Head of caudate nucleus (tissue), 42 donors: ENCODE measurements at places on chromosomes 1 and 21.

DNA sequence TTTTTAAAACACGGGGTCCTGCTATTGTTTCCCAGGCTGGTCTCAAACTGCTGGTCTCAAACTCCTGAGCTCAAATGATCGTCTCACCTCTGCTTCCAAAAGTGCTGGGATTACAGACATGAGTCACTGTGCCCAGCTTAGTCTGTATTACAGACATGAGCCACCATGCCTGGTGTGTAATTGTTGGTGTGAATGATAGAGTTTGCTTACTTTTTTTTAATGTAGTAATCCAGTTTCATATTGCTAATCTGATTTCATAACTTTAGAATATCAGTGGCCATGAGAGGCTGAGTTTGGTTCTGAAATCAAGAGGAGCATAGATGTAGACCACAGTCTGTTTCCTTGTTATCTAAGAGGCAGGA, 3.4 kb downstream of the EPB41 start:
- DNase-seq: no peak

GRCh38 chr1:242002510-242002909, 3.6 kb upstream of the MAP1LC3C start:
- DNase-seq: no peak

- no peak for DNase-seq
These were observed 483.6 kb downstream of the LTN1 start for GRCh38 chr21:28509031-28509430.

- no peak for DNase-seq
These were observed 149.3 kb downstream of the BRINP3 start for GRCh38 chr1:190328361-190328760.

GRCh38 chr21:22154579-22155274, 1156.5 kb downstream of the NCAM2 start:
- DNase-seq: no peak

DNA sequence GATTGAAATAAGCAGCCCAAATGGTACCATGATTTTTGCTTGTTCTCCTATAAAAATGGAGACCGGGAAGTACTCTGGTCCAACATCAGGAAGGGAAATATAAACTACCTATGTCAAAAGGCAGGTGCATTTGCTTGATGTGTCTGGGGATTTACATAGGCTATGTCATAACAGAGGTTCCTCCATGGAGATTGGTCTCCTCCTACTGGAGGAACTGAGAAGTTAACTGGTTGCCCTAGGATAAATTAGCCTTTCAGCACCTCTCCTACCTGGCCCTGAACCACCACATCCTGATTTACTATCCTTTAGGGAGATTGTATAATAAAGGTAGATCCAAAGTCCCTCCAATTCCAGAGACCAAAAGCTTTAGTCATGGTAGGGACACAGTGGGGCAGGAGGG, 1109.3 kb upstream of the B3GALT2 start:
- no peak for DNase-seq

- no peak for DNase-seq
These were observed 16.0 kb downstream of the ITPKB start for GRCh38 chr1:226722901-226723656.

GRCh38 chr1:111249960-111250359, 22.4 kb downstream of the CHI3L2 start:
- no peak for DNase-seq

DNA sequence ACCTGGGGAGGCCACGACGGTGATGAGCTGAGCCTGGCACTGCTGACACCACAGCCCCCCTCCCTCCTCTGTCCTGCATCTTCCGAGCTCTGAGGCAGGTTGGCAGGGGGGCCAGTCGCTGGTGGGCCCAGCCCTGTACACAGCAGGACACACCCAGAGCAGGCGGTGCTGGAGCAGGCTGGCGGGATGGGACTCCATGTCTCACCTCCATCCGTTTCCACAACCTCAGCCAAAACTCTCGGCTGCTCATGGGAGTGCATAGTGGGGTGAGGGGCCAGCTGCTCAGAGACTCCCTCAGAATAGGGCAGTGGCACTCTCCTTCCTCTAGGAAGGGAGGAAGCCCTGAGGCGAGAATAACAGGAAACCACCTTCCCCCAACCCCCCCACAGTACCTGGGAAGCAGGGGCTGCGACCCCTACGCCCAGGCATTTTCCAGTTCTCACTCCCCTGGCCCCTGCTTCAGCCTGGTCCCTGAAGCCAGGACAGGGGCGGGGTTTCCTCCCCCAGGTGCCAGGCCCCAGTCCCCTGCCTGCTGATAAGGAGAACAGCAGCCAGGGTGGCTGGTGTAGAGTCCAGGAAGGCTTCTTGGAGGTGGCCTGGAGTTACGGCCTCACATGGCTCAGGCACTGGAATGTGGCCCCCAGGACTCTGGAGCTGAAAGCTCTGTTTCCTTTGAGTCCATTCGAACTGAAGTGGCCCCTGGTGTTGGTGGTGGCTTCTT, 3.2 kb upstream of the IBA57 start:
- DNase-seq: no peak

- DNase-seq: no peak
These were observed 282 bp upstream of the ECE1 start for GRCh38 chr1:21290546-21290944.

DNA sequence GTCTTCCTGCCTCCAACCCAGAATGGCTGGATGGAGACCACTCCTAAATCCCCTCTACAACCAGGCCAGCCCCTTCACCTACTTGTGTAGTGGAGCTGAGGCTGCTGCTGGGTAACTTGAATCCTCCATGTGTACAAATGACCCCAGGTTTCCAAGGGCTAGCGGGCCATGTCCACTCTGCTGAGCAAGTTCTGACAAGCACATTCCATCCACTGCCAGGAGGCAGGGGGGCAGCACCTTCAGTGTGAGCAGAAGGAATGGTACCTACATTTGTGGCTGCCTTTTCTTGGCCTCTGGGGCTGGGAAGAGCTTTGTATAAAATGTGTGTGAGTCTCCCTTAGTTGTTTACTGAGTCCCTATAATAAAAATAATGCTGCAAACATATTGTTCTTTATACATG, 14.5 kb downstream of the KIAA0040 start:
- DNase-seq: no peak

DNA sequence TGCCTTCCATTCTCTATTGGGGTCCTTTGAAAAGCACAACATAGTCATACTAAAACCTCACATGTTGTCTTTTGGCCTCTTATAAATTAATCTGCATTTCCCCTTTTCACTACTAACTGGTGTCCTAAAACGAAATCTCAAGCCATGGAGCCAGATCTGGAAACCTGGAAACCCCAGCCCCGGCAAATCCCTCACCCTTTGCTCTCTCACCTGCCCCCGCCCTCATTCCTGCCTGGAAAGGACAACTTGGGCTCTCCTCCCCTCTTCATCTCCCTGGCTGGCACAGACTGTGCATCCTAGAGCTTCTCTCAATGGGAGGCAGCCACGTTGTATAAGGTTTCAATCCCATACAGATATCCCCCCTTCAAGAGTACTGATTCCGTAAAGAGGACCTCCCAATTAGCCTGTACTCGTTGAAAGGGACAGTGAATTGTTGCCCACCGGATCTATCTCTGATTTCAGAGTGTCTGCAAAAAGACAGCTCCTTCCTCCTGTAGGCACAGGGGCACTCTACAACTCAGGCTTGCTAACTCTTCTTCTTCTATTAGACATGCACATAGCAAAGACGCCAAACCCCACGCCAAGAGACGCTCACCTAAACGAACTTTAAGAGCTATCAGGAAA, 1.4 kb downstream of the DUSP10 start:
- DNase-seq: no peak

DNA sequence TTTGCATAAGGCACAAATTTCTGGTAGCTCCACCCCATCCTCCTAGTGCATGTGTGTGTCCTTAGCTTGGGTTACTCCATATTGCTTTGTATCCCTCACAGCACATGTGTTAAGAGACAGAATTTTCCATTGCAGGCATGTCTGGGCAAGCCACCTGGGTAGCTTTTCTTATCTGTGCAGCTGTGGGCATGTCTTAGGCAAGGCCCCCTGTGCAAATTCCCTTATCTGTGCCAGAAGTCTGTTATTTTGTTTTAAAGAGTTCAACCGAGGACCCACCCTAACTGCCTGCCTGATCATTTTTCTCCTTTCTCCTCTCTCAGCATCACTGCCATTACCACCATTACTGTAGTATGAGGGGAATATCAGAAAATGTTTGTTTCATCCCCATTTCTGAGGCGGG, 131.9 kb downstream of the CYYR1 start:
- DNase-seq: no peak

DNA sequence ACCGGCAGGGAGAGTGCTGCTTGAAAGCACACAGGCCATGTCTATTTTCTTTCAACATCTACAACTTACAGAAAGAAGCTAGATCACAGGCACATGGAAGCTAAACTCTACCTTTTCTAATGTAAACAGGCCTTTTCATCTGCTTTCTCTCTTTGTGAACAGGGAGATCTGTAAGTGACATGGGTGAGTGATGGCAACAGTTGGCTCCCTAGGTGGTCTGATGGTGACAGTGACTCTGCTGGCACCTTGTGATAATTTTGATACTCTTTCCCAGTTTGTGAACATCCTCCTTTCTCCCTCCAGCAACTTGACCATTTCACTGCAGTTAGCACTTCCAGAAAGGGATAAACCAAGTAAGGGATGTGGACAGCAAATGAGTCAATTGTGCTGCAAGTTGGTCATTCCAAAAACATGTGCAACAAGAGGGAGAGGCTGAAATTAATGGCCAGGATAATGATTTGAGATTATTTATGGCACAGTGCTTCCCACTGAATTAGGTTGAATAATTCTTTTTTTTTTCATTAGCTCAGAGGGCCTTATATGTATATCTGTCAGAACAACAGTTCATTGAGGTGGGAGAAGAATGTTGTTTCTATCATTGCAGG, 89.5 kb downstream of the XCL2 start:
- no peak for DNase-seq

GRCh38 chr1:163069142-163069541, at the start of gene RGS4:
RGS4 (plus strand) TSS chr1:163069361; CDS start chr1:163069485, 124 bp downstream.
- DNase-seq: peak; percentile 59

GRCh38 chr21:21233051-21233450, 234.8 kb downstream of the NCAM2 start:
- no peak for DNase-seq

DNA sequence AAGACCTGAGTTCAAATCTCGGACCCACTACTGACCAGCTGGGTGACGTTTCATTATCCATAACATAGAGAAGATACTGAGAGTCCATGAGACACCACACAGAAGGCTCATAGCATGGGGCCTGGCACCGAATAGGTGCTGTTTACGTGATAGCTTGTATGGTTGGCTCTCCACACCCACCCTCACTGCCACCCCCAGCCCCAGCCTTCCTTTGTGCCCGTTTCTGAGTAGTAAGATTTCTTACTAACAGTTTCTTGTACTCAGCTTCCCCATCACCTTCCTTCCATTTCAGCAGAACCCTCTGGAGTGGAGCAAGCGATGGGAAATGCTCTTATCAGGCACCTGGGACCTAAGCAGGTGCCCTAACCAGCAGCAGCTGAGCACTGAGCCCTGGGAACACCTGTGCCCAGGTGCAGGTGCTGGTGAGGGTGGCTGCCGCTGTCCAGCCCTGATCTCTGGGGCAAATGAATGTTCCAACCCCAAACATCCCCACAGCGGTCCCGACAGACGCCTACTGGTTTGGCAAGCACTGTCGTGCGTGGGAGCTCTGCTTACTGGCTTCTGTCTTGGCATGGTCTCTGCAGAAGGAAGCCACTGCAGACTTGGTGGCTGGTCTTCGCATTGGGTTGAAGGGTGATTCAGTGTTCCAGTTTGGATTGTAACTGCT, 225.4 kb downstream of the CAMTA1 start:
- no peak for DNase-seq

- DNase-seq: peak; percentile 31
These were observed 29.2 kb downstream of the BCAR3 start for GRCh38 chr1:93652323-93652949.

DNA sequence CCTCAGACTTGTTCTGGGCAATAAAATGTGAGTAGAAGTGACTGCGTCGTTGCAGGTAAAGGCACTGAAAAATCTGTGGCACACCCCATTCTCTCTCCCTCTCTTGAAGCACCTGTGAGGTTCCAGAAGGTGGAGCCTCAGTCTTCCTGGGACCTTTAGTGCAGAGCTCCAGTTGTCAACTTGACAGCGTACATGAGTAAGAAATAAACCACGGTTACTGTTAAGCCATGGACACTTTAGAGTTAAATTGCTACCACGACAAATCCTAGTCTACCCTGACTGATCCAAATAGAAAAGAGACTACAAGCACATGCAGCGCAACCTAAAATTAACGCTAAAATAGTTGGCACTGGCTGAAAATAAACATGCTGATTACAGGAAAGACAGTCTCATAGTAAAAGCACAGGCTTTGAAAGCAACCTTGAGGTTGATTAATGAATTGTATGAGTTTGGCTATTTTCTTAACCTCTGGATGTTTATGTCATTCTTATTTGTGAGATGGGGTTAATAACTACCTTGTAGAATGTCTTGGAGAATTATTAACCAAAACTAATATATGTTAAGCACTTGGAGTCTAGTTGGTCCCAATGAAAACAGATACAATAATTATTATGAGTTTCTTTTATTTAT, 93.0 kb upstream of the PLPPR4 start:
- DNase-seq: no peak

- no peak for DNase-seq
These were observed 485.9 kb downstream of the LMO4 start for GRCh38 chr1:87814573-87814972.

DNA sequence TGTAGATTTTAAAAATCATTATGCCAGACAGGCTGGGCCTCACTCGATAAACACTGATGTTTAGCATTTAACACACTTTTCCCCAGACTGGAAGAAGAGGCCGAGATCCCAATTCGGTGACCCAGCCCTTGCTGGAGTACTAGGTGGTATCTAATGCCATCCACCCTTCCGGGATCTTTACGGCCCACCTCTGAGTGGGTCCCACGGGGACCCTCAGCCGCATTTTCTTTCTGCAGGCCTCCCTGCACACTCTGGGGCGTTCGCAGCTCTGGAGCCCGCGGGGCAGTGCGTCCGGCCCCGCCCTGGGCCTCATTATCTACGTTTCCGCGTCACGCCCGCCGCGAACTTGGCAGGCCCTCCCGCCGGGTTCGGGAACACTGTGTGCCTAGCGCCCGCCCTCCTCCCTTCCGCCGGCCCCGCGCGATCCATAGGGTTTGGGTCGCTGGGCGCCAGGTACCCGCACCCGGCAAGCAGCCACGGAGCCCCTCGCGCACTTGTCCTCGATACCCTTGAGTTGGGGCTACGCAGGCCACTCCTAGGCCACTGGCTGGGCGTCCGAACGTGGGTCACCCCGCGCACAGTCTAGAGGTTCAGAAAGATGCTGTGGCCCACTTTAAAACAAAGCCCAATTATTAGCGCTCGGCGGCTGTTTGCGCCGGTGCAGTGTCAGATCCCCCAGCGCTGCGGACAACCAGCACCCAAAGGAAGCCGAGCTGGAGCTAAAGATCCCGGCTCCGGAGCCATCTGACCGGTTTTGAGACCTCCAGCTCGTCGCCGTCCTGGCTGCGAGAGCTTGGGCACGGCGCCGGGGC, 950 bp upstream of the EVA1C start:
- DNase-seq: peak; percentile 79

DNA sequence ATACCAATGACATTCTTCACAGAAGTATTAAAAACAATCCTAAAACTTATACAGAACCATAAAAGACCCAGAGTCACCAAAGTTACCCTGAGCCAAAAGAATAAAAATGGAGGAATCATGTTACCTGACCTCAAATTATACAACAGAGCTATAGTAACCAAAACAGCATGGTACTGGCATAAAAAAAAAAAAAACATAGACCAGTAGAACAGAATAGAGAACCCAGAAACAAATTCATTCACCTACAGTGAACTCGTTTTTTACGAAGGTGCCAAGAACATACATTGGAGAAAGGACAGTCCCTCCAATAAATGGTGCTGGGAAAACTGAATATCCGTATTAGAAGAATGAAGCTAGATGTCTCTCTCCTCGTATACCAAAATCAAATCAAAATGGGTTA, 2.6 kb upstream of the GNG5 start:
- no peak for DNase-seq
